Prostate gland (tissue), 2 donors: ENCODE measurements at places on chromosomes 2 and 18. TPM values are rescaled to one million over a fixed set of nuclear protein-coding genes. Genes with fewer than 3 reads are reported as not detected.

RTP5 gene
- 0.28 TPM for total RNA-seq

TMEM200C gene
- 0.50 TPM for total RNA-seq

UCN gene
- total RNA-seq, result 4.2 TPM

SPC25 gene
- total RNA-seq, result 2.2 TPM

DUSP19 gene
- total RNA-seq, result 2.1 TPM

ZNF396 gene
- total RNA-seq, result 3.9 TPM

SAG gene
- 0.45 TPM for total RNA-seq

COL6A3 gene
- total RNA-seq, result 86.9 TPM

CHST9 gene
- total RNA-seq, result 10.3 TPM

LPIN1 gene
- 18.2 TPM for total RNA-seq

CYBRD1 gene
- total RNA-seq, result 130 TPM

- no peak for DNase-seq
These were observed 118.0 kb upstream of the TACR1 start for GRCh38 chr2:75317316-75317715.

DNA sequence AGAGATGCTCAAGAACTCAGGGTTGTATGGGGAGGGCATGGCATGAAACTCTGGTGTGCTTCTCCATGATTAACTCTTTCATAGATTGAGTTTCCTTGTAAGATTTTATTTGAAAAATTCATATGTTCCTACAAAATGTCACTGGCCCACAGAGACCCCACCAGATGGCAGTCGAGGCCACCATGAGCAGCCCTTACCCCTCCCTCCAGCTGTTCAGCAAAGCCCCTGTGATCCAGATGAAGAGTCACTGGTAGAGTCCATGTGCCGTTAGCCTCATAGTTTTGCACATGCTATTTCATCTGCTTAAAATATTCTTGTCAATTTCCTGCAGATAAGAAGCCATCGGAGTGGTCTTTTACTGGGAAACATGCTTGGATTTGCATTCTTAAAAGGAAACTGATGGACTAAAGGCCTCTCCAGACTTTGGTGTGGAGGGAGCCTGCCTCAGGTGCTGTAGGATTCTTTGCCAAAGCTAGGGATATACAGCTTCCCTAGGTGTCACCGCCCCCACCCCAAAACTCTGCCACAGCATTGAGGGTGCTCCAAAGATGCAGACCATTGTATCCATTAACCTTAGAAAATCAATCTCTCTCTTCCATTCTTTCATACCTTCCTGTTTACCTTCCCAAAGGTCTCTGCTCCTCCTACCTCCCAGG is 18.8 kb downstream of the ZNF385B start:
- DNase-seq, result no peak

DNA sequence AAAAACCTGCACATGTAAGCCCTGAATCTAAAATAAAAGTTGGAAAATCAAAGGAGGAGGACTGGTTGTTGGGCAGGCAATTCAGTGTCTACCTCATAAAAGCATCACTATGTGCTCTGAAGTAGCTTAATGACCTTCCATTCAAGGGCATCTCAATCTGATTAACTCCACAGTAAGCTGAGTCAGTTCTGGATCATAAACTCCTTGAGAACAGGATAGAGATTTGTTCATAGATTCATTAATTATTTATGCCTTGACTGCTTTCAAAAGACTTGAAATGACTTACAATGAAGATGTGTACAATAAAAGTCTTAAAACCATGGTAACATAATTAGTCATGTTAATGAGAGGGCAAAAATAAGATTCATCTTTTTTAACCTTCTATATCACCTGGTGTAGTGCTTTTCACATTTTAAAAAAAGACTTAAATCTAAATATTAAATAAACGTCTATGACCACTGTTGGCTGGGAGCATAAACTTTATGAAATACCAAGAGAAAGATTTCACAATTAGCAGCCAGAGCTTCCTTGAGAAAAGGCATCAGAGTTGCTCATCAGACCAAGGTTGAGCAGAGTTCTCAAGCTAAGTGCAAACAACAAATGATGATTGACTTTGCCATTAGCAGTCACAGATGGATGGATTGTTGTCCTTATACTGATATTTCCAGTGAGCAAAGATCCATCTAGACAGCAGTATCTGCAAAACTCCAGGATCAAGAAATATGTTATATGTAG is 237.3 kb upstream of the THUMPD2 start:
- DNase-seq, result no peak

DNA sequence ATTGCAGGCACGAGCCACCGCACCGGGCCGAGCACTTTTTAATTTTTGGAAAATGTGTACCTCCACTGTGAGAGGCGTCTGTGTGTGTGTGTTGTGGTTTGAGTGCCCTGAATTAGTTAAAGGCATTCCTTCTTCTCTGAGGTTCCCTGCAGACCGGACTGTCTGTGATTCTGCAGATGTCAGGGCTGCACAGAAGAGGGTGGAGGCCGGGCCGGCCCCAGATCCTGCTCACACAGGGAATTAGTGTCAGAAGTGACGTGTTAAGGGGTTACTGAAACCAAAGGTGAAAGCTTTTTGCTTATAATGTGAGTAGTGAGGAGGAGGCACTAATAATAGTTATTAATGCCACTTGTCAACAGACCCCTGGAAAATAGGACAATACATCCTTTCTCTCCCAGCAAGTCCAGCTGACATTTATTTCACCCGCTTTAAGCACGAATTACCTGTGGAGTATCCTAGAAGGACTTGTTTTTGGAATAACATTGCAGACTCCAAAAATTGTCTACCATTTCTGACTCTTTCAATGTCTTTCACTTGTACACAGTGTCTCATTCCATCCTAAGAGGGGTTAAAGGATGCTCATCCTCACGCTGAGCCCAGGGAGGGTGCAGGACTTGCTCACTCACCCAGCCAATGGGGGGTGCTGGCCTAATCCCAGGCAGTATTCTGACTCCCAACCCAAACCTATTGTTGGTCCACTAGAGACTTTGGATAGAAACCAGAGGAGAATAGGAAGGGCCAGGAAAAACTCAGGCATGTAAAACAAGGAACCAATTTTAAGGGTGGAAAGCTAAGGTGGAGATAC is 16.2 kb downstream of the ARHGAP25 start:
- DNase-seq, result no peak

DNA sequence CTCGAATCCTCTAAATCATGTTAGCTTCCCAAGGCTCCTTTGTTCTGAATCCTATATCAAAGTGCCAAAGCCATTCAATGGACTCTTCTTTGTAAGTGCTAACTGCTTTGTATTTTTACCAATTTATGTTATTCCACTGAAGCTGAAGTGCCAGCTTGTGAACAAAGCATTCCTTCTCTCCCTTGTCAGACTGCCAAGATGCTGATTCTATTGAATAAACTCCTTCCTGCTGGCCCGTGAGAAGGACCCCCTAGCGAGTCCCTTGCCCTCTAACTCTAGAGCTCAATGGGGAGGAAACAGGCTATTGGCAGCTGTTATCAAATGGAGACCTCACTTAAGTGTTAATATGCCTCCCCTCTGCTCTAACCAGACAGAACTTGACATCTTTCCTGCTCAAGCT is 1097.9 kb upstream of the CNTNAP5 start:
- no peak for DNase-seq

DNA sequence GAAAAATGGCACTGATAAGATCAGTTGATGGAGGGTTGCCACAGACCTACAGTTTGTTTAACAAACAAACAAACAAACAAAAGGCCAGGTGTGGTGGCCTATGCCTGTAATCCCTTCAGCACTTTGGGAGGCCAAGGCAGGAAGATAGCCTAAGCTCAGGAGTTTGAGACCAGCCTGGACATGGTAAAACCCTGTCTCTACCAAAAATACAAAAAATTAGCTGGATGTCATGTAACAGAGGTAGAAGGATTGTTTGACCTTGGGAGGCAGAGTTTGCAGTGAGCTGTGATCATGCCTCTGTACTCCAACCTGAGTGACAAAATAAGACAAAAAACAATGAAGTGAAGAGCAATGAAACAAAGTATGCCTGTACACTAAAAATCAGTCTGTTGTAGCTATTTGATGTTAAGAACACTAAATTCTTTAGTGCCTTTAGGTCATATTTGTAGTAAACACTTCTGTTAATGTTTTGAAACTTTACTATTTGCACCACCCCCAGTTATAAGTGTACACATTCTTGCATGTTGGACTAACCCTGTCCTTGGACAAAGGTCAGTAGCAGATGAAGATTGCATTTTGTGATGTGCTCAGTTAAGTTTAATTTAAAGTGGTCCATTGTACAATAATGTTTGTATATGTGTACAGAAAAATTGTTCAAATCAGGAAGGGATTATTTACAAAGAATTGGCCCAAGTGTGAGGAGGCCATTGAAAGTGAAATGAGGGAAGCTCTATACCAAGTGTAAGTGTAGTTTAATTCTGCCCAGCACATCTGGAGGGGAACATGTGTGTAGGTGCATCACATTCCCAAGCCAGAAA is 73.9 kb downstream of the KYNU start:
- no peak for DNase-seq

DNA sequence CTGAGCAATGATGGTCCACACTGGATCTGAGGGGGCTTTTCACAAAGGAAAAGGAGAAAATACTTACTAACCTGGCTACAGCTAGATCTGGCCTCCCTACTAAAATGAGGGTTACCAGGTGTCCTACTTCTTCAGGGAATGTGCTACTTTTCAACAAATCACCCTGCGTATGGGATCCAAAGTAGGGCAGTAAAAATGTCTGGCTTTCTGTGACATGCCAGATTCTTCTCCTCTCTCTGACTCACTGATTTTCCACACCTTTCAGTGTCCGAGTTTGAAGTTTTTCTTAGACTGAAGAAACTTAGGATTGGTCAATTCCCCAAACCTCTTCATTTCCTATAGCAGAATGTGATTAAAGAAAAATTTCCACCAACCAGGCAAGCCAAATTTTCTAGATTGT is 71.2 kb downstream of the SLC8A1 start:
- DNase-seq, result no peak

DNA sequence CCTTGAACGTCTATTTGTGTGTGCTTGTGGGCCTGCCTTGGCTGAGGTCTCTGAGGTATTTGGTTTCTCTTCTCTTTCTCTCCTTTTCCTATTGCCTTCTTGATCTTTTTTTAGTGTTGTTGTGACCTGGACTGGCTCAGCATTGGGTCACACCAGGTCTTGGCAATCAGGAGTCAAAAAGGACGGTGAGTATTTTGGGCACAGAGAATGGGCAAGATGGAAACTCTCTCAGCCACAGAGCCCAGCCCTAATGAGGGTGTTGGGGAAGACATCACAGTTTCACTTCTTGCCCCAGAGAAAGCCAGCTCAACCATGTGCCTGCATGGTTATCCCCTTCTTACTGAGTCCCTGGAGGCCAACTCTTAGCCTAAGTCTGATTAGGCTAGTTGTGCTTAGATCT is 13.7 kb upstream of the INO80C start:
- no peak for DNase-seq

DNA sequence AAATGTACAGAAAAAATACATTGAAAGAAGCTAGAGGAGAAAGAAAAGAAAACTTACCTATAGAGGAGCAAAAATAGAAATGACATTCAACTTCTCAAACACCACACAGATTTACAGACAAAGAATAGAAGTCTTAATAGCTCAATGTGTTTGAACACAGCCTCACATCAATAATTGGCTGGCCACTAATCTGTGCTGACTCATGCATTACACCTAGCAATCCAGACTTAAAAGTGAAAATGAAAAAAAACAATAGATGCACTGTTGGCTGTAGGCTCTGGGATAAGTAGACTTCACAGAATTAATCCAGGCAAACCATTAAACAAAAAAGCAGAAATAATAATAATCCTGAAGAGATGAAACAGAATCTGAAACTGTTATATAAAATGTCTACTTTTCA is 961.3 kb upstream of the CELF4 start:
- DNase-seq, result no peak

- DNase-seq, result no peak
These were observed 108.4 kb upstream of the CDC42EP3 start for GRCh38 chr2:37779611-37780386.

- DNase-seq, result no peak
These were observed 578.7 kb upstream of the ID2 start for GRCh38 chr2:8103085-8103708.

DNA sequence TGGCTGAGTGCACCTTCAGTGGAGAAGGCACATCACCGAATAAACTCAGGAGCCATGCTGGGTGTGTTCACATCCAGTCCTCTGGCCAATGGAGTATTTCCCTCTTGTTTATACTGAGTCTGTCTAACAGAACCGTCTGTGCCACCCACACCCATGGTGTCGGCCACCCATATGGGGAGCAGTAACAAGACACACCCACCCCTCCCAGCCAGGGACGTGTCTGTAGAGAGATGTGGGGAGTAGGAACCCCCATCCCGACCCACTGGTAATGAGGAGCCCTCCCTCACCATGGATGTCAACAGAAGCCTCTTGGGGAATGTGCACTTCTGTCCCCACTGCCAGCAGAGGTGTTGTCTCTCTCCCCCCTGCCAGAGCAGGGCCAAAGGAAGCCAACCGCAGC is 37.1 kb downstream of the KCNG2 start:
- no peak for DNase-seq

DNA sequence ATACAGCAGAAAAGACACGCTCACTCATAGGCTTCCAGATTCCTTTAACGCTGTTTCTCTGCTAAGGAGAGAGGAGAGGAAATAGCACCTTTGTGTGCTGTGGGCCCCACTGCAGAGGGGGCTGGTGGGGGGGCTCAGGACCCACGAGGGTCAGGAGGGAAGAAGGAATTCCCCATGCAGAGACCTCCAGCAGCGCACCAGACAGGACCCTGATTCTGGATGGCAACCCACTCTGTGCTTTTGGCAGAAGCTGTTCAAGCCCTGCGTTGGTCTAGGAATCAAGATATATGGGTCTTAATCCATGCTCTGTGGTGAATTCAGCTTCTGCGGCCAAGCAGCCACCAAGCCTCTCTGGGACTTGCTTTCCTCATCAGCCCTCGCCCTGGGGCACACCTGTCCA is 31.0 kb downstream of the MYCN start:
- no peak for DNase-seq

DNA sequence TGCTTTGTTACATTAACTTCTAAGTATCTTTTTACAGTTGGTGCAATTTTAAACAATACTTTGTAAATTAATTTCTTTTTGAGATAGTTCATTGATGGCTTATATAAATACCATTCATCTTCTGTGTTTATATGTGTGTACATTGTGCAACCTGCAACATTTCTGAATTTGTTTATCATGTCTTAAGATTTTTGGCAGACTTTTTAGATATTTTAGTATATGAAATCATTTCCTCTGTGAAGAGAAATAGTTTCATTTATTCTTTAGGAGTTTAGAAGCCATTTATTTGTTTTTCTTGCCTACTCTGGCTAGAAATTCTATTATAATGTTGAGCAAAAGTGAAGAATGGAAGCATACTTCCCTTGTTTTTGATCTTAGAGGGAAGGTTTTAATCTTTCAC is 337.8 kb upstream of the DSEL start:
- no peak for DNase-seq

DNA sequence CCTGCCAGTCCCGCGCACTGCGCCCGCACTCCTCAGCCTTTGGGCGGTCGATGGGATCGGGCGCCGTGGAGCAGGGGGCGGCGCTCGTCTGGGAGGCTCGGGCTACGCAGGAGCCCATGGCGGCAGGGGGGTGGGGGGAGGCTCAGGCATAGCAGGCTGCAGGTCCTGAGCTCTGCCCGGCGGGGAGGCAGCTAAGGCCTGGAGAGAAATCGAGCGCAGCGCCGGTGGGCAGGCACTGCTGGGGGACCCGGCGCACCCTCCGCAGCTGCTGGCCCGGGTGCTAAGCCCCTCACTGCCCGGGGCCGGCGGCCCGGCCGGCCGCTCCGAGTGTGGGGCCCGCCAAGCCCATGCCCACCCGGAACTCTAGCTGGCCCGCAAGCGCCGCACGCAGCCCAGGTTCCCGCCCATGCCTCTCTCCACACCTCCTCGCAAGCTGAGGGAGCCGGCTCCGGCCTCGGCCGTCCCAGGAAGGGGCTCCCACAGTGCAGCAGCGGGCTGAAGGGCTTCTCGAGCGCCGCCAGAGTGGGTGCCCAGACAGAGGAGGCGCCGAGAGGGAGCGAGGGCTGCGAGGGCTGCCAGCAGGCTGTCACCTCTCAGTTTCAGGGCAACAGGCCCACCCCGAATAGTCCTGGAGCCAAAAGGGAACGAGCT is 74.1 kb downstream of the PSMG2 start:
- no peak for DNase-seq
